ENCODE measurements at places on chromosomes 12 and 14.
A peak's percentile ranks its signal among the peaks of the same experiment; 100 is the strongest.

- no peak for DNase-seq
Observed at GRCh38 chr12:52812749-52813148, 1.2 kb downstream of the KRT4 start.

- DNase-seq: no peak
Observed at GRCh38 chr12:26768611-26769603, 64.1 kb downstream of the ITPR2 start.

GRCh38 chr12:25761356-25761755 is 197.1 kb upstream of the RASSF8 start:
- no peak for DNase-seq

- peak; percentile 27 for DNase-seq
Observed at GRCh38 chr12:67069451-67070306, 199.5 kb upstream of the CAND1 start.

- no peak for DNase-seq
Observed at GRCh38 chr14:53953828-53954550, 2.6 kb downstream of the BMP4 start.

DNA sequence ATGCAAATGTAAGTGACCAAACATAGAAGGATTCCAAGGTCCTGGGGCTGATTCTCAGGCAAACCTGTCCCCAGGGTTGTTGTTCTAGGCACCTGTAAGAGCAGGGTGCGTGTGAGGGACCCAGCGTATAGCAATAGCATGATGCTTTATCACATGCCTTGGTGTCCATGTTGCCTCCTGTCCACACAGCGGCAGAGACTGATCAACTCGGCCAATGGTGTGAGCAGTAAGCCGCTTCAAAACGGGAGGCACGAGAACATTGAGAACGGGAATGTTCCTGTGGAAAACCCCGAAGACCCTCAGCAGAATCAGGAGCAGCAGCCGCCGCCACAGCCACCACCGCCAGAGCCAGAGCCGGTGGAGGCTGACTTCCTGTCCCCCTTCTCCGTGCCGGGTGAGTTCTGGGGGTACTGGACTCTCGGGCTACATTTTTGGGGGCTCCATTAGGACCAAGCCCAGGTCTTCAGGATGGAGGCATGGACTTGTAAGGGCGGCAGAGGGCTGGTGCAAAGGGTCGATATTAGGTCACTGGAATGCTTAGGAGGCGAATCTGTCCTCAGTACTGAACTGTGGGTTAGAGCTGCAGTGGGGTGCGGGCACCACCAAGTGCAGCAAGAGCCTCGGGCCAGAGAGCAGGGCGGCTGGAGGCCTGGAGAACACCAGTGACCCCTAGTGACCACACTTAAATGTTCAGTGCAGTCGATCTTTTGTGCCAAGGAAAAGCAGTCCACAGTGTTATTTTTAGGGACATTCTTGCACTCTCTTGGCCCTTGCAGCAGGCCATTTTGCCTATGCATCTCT is 57.2 kb upstream of the RIN3 start:
- DNase-seq: peak; percentile 76

GRCh38 chr12:65269603-65270002 is 8.9 kb upstream of the MSRB3 start:
- no peak for DNase-seq

DNA sequence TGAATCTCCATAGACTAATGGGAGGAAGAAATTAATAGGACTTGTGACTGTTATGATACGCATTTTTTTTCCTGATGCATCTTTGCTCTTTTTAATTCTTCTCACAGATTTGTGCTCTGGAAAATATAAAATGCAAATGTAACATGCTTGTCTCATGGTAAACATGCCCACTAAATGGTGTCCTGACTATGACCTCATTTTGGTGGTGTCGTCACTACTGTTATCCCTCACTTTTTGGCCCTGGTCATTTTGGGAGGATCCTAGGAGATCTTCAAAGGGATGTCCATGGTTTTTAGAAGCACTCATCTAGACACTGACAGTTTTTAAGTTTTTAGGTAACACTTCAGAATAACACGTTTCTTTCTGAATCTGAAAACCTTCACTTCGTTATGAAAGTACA is 790.8 kb upstream of the FBXO33 start:
- DNase-seq: no peak

DNA sequence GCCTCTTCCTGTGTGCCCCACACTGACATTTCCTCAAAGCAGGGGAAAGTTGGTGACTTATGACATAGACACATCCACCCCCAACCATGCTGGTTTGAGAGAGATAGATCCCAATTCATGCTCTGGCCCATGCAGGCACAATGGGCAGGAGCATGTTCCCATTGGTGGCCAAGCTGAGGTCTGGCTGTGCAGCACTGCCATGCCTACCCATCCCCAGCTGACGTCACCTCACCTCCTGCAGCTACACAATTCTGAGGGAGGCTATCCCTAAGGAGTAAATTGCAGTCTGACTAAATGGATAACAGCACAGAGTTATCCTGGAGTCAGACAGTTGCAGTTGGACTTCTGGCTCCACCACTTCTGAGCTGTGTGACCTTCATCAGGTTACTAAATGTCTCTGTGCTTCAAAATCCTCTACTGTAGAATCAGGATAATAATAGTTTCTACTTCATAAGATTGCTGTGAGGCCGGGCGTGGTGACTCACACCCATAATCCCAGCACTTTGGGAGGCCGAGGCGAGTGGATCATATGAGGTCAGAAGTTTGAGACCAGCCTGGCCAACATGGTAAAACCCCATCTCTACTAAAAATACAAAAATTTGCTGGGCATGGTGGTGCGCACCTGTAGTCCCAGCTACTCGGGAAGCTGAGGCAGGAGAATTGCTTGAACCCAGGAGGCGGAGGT is 323.9 kb downstream of the BCL11B start:
- peak; percentile 33 for DNase-seq

- no peak for DNase-seq
Observed at GRCh38 chr12:128266541-128267130, 334 bp upstream of the TMEM132C start.

DNA sequence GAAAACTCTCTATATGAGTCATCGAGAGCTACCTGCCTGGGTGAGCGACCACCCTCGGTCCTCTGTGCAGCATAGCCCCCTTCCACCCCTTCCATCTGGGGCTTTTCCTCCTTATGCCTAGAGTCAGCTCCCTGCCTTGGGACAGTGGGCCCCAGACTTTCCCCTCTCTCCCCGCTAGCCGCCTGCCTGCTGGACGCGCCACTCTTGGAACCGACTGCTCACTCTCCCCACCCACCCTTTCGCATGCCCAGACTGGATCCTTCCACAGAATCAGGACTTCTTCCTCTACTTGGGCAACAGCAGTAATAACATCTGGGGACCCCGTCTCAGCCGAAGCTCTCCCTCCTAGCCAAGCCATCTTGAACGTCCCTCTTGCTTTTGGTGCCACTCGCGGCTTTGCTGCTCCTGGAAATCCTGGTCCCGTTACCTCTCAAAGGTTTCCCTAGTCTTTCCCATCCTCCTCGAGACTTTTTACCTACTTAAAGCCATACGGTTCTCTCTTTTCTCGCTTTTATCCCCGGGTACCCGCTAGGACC is 671 bp downstream of the ESYT1 start:
- DNase-seq: peak; percentile 62

GRCh38 chr14:76138119-76138757 is 13.5 kb upstream of the GPATCH2L start:
- no peak for DNase-seq

DNA sequence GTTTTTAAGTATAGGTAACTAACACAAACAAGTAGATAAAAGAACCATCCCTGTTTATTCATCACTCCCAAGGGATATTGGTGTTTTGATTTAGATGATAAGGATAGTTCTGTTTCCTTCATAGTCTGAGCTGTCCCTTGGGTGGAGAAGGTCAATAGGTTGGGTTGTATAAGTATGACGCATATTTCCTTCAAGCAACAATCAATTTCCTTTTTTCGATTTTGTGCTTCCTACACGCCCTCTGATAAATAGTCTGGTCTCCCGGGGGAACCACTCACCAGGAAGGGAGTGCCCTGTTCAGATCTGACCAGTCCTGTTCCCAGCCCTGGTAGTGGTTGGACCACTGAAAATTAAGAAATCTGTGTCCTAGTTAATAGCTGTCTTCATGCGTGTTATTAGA is 378.8 kb upstream of the FAR2 start:
- DNase-seq: no peak

DNA sequence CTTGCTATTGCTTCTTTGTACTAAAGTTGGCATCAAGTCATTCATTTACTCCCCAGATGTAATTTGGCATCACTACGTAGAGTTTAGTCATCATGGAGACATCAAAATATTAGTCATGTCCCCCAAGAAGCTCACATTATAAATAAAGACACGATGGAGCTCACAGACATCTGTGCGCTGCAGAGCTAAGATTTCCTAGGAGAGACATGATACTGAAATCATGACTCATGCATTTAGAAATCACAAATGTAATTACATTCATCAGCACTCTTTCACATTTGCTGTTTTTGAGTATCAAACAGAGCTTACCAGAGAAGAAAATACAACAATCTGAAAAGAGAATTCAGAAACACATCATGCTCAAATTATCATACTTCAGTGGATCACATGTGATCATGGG is 169.8 kb downstream of the LRIG3 start:
- DNase-seq: no peak

GRCh38 chr12:30806989-30807694 is 52.4 kb upstream of the CAPRIN2 start:
- peak; percentile 74 for DNase-seq
